Astrocyte of the spinal cord (primary cell): ENCODE measurements at places on chromosomes 1 and 21.
A peak's percentile ranks its signal among the peaks of the same experiment; 100 is the strongest.

DNA sequence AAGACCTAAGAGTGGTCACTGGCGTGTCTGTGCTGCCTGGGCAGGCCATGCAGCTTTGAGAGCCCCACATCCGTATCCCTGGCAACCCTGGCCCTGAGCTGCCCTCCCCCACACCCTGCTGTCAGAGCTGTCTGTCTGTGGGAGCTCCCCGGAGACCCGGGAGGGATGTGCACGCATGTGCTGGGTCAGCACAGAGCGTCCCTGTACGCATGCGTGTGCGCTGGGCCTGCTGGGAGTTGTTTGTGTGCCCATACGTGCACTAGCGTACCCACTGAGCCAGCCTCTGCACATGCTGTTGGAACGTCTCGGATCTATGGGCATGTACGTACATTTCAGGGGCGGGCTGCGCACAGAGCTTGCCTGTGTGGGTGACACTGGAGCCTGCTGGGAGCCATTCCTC is 89.3 kb downstream of the EPHB2 start:
- no peak for DNase-seq

DNA sequence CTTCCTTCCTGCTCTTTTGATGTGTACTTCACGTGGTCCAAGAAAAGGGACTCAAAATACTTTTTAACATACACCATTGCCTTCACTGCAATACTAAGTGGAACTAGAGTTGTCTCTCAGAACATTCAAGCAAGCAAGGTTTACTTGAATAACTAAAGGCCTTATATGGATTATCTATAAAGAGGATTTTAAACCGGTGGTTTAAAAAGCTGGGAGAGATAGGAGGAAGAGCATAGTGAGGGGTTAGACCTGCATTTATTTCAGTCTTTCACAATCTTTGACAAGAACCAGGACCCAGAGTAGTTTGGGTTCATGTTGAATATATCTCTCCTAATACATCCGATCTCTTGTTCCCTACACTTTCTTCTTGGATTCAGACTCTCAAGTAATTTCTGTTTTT is 6.9 kb downstream of the S1PR1 start:
- DNase-seq = no peak

DNA sequence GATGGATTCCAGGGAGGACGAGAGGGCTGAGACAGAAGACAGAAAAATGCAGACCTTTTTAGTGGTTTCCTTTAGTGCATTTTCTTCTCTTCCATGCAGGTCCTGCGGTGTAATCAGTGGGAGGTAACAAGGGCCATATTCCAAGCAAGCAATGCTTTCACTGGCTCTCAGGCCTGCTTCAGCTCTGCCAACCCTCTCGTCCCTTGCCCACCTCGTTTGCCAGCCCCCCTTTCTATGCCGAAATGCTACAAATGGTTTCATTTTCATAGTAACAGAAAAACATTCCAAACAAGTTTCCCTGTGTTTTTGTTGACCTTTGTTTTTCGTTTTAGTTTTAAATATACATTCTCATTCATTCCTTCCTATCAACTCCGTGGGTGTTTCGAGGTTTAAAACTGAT is 443.1 kb downstream of the TTLL7 start:
- DNase-seq = no peak

GRCh38 chr1:160097151-160097910 is 1.1 kb downstream of the IGSF8 start:
- DNase-seq = no peak

DNA sequence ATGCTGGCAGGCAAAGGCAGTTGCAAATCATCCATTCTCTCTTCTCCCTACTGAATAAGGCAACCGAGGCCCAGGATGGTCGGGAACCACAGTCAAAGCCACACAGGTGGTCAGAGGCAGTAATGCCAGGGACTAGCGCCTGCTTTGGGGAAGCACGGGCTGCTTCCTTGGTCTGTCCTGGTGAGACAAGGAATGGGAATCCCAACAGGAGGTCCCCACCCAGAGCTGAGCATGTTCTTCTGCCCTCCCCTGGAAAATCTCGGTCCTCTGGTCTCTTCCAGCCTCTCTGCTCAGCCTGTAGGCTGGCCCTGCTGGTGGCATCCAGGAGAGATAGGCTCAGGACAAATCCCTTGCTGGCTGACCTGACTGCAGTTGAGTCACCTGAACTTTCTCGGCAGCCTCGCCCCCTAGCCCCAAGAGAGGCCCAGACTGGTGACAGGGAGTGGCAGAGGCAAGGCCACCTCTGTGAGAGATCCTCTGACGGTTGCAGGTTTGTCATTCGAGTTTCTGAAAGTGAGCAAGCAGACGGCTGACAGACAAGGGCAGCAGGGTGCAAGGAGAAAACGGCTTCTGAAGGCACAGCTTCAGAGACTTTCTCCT is 5.8 kb downstream of the OLIG1 start:
- DNase-seq = no peak

DNA sequence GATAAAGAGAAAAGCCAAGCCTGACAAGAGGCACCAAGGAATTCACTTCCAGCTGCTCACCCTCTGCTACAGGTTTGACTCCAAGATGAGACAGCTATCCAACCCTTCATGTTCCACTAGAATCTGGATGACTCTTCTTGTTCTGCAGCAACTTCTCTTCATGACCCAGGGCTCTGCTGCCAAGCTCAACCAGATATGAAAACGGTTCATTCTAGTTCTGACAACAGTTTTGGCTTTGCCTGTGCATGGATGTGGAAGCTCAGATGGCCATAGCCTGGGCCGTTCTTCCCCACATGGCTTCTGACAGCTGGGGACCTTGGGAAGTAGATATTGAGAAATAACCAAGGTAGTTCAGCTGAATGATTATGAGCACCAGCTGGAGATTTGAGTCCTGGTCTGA is 13.7 kb downstream of the PI4KB start:
- no peak for DNase-seq

GRCh38 chr1:41286486-41286885 is 44.4 kb upstream of the SCMH1 start:
- DNase-seq = no peak

DNA sequence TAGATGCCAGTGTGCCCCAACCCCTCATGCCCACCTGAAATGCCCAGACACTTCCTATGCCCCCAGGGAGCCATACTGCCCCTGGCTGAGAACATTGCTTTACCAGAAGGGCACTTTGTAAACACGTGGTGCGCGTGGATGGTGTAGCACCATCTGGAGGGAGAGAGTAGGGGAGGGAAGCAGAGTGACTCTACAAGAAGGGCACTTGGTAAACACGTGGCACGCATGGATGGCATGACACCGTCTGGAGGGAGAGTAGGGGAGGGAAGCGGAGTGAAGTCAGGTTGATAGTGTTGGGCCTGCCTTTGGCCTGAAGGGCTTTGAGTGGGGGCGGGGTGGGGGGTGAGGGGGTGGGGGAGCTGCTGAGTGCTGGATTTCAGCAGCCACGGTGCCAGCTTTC is 324.0 kb upstream of the VAMP3 start:
- no peak for DNase-seq

GRCh38 chr1:118970451-118970850 is 17.7 kb downstream of the TBX15 start:
- no peak for DNase-seq

DNA sequence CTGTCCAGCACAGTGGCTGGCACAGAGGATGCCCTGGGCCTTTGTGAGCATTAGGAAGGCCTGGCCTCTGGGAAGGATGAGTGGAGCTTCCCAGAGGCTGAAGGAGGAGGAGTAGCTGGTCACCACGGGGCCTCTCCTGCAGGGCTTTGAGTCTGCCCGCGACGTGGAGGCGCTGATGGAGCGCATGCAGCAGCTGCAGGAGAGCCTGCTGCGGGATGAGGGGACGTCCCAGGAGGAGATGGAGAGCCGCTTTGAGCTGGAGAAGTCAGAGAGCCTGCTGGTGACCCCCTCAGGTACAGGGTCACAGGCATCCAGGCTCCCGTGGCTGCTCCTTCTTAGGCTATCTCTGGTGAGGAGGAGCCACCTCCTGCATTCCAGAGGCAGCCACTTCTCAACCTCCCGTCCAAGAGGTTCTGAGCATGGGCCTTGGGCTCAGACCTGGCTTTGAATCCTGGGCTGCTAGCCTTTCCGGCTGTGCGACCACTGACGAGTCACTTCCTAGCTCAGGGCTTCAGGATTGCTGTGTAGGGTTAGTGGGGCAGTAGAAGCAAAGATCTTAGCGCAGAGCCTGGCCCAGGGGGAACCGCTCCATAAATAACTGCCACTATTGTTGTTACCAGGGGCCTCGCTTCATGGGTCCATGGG is 14.0 kb downstream of the SESN2 start:
- DNase-seq = no peak

GRCh38 chr1:157691285-157691920 is 9.2 kb downstream of the FCRL3 start:
- peak; percentile 9 for DNase-seq

DNA sequence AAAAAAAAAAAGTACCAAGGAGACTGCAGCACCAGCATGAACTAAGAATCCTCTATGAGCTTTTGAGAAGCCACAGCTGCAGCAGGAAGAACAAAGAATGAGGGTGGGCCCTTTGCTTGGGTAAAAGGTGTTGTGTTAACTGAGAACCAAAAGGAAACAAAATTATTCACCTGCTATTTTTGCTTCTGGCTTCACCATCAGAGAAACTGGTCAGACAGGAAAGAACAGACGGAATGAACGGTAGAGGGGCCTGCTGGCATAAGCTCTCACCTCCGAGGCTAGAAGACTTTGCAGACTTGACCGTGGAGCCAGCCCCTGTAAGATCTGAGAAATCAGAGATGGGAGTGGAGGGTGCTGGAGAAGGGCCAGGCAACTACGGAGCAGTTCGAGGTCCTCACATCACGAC is 27.6 kb downstream of the IL10RB start:
- no peak for DNase-seq

DNA sequence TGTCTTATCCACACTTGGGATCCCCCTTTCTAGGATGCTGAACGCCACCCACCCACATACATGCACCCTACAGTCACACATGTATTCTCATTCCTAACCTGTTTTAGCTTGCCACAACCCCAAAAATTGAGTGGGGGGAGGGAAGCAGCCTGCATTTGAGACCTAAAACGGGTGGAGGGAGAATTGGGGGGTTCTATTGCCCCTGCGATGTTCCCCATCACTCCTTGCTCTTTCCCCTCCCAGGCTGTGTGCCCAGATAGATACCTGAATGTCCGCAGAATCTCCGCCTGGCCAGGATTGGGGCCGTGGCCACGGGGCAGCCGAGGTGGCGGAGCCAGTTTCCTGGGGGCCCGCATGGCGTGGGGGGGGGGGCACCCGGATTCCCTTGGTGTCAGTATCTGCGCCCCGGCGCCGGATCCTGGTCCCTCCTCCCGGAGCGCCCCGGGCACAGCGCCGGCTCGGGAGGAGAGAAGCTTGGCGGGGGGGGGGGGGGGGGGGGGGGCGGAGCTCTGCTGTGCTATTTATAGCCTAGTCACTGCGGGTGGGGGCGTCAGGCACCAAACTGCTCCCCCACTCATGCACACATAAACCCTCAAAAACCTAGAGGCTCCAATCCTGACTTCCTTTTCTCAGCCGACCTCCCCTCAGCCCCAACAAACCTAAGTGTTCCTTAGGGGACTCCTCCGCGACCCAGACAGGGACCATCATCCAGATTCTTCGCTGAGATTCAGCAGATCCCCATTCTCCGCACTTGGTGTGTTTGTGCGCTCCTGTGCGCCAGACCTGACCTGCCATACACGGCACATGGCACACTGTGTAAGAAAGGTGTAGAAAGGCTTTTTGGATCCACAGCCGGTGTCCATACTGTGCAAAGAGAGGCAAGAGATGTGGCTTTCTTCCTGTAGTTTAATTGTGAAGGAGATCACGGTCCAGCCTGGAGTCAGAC is 1.9 kb downstream of the ANKRD34A start:
- DNase-seq = no peak

GRCh38 chr1:86502721-86503405 is 34.1 kb downstream of the CLCA1 start:
- DNase-seq = no peak

- no peak for DNase-seq
Observed at GRCh38 chr1:62448221-62448933, 11.5 kb downstream of the USP1 start.
